Myocyte (in vitro differentiated cells): ENCODE measurements at places on chromosomes 5 and 9.

DNA sequence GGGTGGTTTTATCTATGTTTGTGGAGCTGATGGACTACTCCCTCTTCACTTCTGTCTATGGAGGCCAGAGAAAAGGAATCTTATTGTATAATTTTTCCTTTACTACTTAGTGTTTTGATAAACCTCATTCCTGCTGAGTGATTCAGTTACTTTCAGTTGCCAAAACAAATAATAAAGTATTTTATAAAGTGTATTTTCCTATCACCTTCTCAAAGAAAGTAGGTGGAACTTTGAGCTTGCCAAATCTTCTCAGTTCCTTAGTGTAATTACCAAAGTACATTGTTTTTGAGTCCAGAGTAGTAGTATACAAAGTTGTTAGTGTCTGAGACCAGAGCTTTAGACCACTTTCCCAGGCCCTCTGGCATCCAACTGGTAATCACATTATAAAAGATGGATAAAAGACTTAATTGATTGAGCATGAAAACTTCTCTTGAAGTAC, 13.5 kb downstream of the RABGAP1 start:
- DNase-seq, result no peak

DNA sequence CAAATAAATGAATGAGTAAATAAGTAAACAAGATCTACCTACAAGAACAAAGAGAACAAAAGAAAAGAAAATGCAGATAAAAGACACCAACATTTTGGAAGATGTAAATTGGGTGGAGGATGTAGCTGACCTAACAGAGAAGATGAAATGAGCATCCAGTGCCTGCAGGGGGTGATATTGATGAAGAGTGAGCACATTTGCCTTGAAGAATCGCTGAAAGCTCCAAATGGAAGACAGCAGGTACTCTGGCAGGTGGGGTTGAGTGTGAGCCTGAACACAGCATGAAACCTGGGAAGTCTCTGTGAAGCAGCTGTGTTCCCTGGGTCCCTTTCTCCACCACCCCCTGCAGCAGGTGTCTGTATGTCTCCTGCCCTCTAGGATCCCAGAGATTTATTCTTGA, 125.6 kb downstream of the NXNL2 start:
- DNase-seq, result no peak

DNA sequence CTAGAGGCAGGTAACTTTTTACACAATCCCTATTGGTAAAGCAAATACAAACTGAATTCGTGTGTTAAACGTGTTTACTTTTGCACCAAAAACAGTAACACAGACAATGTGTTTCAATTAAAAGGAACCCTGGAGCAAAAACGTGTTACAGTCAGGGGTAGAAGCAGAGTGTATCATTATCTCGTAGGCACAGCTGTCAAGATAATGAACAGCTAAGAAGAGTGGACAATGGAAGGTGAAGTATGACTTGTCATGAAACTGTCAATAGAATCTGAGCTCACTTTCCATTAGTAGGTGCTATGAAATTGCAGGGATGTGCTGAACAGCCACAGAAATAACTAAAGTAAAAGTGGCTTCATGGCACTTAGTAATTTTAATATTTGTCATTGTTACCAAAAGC, 1229.8 kb upstream of the WWC1 start:
- DNase-seq, result no peak

GRCh38 chr5:56167519-56167918, 65.6 kb downstream of the ANKRD55 start:
- no peak for DNase-seq

GRCh38 chr9:89815061-89815902, 210.5 kb downstream of the GADD45G start:
- DNase-seq, result no peak

- no peak for DNase-seq
Measured at GRCh38 chr9:10134266-10134665, 478.5 kb downstream of the PTPRD start.

DNA sequence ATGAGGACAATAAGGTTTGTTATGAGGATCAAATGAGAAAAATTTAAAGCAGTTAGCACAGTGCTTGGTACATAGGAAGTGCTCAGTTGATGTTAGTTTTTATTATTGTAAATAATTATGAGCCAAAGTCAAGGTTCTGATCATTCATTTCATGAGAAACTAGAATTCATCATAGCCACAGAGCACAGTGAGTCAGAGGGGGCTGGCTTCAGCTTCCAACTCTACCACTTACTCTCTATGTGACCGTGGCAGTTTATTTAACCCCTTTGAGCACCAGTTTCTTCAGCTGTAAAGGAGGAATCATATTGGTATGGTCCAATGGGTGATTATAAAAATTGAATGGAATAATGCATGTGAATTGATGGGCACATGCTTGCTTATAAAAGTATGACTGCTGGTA, 39.4 kb downstream of the KLHL3 start:
- no peak for DNase-seq

- DNase-seq, result peak; percentile 56
Measured at GRCh38 chr5:115098041-115098702, 71.5 kb downstream of the TRIM36 start.

DNA sequence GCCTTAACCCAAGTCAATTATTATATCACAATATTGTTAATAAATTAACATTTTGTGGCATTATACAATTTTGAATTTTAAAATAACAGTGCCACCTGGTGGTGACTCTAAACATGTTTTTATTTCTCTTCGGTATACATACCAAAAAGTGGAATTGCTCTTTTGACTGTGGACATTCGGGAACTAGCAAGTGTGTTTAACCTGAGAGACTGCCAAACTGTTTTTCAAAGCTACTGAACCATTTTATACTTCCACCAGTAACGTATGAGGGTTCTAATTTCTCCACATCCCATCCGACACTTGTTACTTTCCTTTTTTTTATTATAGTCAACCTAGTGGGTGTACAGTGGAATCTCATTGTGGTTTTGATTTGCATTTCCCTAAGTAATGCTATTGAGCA, 18.3 kb upstream of the HSDL2 start:
- peak; percentile 57 for DNase-seq

- DNase-seq, result no peak
Measured at GRCh38 chr9:135573124-135573523, 11.6 kb downstream of the PAEP start.

DNA sequence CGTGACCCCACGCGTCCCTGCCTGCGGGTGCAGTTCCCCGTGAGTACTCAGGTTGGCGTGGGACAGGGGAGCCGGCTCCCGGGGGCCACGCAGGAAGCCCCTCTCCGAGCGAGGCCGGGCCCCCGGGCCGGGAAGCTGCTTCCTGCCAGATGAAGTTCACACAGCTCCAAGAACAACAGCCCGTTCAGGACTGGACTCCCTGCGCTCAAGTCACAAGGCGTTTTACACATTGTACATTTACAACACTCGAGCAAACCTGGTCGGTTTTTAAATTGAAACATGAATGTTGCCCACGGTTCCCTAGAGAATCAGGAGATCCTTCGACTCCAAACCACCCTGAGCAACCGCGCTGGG, 22.4 kb downstream of the SLC9A3 start:
- DNase-seq, result no peak

DNA sequence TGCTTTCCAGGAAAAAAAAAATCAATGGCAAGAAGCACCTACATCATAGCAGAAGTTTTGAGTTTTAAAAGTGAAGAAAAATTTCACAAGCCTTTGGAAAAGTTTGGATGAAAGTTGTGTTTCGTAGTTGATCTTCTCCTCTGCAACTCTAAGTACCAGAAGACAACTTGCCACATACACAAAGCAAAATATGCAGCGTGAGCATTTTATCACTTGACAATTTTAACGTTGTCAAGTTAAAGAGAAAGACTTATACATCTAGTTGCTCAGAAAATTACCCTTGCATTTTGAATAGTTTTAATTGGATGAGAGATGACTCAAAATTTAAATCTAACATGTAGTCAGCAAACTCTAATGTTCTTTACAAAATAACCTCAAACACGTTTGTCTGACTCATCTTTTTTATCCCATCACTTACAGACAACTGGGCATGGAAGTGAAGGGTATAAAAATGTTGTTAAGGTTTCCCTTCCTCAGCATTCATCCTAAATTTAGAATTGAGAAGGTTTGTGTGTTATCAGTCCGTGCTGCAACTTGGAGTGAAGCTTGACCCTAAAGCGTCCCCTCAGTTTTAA, 213.4 kb downstream of the MARCHF11 start:
- DNase-seq, result peak; percentile 8

DNA sequence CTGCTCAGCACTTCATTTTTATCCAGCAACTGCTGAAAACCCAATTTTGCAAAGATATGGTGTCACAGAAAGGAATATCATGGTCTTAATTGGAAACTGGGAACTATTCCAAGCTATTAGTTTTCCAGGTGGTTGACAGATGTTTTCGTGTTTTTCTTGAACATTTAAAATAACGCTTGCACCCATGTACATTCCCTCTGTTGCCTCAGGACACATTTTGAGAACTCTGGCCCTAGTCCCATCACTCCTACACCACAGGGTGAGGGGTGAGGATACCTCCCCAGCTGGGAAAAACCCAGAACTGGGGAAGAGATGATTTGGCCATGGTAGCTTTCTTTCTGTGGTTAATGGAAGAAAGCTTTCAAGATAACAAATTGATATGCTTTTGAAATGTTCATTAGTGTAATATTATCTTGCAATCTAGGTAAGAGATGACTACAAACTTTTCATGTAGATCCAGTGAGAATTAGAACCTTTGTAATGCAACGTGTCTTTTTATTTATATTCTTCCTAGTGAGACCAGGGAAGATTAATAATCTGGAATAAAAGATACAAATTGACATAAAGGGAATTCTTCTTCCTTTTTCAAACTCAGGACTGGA, 627.0 kb downstream of the RAB3C start:
- DNase-seq, result no peak

DNA sequence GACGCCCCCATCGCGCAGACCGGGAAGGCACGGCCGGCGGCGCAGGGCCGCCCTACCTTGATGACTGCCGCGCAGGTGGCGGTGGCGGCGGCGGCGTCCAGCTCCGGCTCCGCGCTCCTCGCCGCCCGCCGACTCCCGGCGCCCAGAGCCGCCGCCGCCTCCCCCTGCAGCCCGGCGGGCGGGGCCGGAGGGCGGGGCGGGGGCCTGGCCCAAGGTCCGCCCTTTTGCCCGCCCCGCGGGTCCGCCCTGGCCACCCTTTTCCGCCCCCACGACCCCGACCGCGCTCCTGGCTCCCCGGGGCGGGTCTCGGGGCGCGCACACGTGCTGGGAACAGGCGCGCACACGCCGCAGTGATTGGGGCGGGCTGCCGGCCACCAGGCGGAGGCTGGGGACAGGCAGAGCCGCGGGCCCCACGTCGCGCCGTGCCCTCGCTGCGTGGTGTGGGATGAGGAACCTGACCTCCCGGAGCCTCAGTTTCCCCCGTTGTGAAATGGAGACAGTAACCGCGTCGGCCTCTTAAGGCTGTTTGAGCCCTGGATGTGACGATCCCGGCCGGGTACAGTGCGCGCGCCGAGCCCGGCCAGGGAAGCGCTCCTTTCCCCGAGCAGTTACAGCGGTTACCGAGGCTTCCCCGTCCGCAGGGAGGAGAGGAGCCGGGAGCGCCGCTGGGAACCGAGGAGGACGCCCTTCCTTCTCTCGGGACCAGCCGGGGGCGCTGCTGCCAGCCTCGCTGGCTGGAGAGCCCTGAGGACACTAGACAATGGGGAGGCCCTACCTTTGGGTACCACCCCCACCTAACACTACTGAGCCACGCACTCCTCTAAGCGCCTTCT, at the start of gene CORO2A:
TSS of gene CORO2A (minus strand) at position 135 of the 833 bp plus-strand sequence. CDS start 34,977 bp downstream, outside the sequence.
- peak; percentile 79 for DNase-seq

DNA sequence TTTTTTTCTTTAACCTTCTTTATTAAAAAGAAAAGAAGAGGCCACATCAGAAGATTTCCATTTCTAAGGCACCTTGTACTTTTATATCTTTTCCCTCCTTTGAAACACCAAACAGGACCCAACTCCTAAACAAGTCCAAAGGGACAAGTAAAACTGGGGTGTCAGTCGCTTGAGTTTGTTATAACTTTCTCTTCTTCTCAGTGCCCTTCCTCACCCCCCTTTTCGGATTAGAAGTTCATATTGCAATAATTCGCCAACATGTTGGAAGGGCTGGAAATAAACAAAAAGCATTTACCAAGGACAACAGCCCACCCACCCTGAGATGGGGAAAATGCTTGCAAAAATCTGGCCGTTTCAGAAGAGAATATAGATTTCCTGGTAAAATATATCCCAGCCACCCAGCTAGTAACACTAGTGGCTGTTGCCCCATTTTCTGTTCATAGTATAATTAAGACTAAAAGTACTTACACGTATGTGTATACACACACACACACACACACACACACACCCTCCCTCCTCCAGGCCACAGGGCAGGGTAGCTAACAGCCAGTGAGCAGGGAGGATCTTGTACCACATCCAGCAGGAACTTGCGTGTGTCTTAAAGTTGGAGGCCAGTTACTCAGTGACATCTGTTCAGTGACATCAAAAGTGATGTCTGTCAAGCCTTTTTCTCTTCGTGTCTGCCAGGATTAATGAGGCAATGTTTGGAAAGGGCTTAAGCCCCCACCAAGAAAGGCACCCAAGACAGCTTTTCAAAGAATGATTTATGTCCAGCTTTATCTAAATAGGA, 149.1 kb upstream of the KLF4 start:
- peak; percentile 92 for DNase-seq

DNA sequence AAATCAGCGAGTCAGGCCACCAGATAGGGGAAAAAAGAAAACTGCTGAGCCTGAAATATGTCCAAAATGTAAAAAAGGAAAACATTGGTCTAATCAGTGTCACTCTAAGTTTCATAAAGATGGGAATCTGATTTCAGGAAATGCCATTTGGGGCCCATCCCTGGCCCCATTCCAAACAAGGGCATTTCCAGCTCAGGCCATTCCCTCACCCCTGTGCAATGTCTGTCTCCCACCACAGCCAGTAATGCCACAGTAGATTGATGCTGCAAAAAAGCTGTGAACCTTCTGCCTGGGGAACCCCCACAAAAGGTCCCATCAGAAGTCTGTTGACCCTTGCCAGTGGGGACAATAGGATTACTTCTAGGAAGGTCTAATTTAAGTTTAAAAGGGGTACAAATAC, 199.6 kb downstream of the YTHDC2 start:
- DNase-seq, result no peak

- no peak for DNase-seq
Measured at GRCh38 chr9:137988051-137988450, 110.5 kb downstream of the CACNA1B start.

DNA sequence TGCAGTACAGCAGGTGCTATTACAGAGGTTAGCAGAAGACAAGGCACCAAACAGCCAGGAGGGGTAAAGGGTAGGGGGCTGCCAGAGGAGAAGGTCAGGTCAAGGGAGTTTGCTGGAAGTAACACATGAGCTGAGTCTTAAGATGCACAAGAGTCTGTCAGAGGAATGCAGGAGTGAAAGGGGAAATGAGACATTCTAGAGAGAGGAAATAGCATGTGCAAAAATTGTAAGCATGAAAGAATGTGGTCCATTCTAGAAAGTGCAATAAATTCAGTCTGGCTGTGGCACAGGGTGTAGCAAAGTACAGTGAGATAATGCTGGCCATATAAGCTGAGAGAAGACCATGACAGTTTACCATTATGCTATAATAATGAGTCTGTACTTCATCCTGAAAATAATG, 6.6 kb downstream of the GOLGA1 start:
- no peak for DNase-seq

GRCh38 chr9:92988215-92988768, 41.0 kb downstream of the FGD3 start:
- no peak for DNase-seq

- no peak for DNase-seq
Measured at GRCh38 chr5:74619308-74619707, 21.2 kb downstream of the ENC1 start.
